DMS 273 treated with DMSO at 0.1 percent for 48 hours (cell line): ENCODE measurements at places on chromosomes 7 and 10.
A peak's percentile ranks its signal among the peaks of the same experiment; 100 is the strongest.

DNA sequence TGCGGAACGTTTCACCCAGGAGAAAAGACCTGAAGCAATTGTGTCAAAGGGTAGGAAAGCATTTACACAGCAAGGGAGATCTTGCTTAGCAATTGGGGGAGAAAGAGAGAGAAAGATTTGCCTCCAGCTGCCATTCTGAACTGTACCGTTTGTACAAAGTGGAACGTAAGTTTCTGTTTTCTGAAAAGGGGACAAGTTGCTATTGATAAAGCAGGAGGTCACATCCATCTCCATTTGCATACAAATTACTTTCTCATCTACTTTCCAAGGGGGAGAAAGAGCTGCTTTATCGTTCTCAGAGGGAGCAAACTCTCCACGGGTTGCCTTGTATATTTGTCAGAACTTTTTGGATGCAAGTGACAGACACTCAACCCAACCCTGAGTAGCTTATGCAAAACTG, 92.0 kb upstream of the CARD11 start:
- DNase-seq: no peak

DNA sequence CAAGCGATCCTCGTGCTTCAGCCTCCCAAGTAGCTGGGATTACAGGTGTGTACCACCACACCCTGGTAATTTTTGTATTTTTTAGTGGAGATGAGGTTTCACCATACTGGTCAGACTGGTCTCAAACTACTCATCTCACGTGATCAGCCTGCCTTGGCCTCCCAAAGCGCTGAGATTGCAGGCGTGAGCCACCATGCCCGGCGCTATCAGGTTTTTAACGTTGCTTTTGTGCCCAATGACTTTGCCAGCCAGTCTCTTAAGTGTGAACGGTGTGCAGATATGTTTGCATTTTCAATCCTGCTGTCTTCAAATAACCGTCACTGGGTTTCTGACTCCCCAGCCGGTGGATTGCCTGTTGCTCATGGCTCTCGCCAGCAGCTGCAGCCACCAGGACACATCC, 201.8 kb upstream of the PPP2R2D start:
- DNase-seq: no peak

DNA sequence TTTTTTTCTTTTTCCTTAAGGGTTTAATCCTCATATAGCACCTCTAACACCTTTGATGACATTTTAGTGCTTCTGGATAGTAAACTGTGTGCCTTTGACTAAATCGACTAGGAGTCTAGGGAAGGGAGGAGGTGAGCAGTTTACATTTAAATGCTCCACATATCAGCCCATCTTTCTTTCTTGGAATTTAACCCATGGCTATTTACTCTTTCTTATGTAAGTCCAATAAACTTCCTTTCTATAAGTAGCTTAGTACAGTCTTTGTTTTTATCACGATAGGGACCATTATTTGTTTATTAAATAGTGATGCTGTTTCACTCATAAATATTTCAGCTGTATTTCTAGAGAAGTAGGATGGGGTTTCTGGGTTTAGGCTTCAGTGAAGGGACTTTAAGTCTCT, 669.9 kb downstream of the AUTS2 start:
- no peak for DNase-seq

- no peak for DNase-seq
Measured at GRCh38 chr10:97509120-97509680, 10.5 kb downstream of the UBTD1 start.

DNA sequence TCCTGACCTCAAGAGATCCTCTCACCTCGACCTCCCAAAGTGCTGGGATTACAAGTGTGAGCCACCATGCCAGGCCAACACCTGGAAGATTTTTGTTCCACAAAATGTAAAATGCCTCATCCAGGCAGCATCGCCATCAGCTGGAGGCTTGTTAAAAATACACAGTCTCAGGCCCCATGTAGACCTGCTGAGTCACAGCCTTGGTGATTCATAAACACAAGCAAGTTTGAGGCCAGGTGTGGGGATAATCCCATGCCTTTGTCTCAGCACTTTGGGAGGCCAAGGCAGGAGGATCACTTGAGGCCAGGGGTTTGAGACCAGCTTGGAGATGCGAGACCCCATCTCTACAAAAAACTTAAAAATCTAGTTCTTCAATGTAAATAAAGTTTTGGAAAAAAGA, 49.1 kb upstream of the FOXK1 start:
- no peak for DNase-seq

GRCh38 chr10:92142512-92142911, 148.4 kb downstream of the CPEB3 start:
- DNase-seq: no peak

GRCh38 chr10:23345861-23346260, 1.3 kb upstream of the C10orf67 start:
- DNase-seq: no peak

GRCh38 chr7:124918662-124919061, 11.0 kb downstream of the POT1 start:
- no peak for DNase-seq

- DNase-seq: no peak
Measured at GRCh38 chr7:91239171-91239604, 25.0 kb upstream of the FZD1 start.

DNA sequence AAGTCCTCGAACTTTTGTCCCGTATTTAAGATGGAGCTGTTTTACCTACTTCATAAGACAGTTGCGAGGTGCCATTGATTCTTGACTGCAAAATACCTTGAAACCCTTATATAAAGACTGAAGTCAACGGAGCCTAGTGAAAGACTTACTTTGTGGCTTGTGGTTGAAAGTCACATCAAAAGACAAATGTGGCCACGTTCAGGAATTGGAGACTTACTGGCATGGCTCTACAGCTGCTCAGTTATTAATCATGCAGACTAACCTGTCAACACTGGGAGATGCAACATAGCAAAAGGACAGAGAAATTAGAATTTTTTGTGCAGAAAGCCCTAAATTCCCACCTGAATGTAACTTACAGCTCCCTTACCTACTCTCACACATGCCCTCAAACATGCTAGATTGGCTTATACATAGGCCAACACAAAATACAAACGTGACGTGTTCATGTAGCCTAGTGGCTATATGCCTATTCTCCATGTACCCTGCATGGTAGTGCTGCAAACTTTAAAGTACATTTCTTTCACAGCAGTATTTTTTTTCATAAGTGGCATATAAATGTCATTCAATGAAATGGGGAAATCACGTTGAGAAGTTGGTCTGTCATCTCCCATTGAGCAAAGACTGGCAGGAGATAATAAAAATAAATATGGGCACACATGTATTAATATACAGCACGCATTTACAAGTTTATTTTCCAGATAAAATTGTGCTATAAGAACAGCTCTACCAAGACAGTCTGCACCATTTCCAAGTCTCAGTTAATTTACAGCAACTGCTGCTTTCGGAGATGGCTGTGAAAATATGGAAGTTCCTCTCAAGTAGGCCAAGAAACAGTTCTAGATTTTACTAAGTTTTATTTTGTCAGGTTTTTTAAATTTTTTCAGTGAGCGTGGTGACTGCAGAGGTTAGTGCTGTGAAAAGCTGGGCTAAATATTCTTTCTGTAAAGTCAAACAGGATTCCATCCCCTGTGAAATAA, 170.4 kb upstream of the C7orf33 start:
- DNase-seq: no peak

- DNase-seq: no peak
Measured at GRCh38 chr7:95357623-95358022, 33.3 kb upstream of the PON1 start.

DNA sequence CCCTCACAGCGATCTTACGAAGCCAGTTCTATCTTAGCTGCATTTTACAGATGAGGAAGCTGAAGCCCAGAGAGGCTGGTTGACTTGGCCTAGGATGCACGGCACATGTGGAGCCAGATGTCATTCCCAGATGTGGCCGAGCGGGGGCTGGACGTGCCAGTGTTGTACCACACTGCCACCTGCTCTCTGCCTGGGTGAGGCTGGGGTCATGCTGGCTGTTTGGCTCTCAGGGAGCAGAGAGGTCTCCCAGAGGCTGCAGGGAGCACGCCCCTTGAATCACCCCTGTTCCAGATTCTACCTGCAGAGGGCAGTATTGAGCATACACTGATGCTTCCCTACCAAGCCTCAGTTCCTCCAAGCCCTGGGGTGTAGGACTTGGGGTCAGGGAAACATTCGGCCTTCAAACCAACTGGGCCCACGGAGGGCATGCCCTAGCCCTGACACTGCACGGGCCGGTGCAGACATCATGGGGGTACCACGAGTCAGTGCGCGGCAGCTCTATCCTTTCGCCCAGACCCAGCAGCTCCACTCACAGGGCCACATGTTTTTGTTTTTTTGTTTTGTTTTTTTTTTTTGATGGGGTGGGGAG, 3.8 kb upstream of the GTF2IRD1 start:
- DNase-seq: no peak

GRCh38 chr7:50970092-50970491, 187.4 kb upstream of the GRB10 start:
- DNase-seq: no peak

GRCh38 chr10:14618674-14619073, 156.0 kb downstream of the FAM107B start:
- DNase-seq: no peak

DNA sequence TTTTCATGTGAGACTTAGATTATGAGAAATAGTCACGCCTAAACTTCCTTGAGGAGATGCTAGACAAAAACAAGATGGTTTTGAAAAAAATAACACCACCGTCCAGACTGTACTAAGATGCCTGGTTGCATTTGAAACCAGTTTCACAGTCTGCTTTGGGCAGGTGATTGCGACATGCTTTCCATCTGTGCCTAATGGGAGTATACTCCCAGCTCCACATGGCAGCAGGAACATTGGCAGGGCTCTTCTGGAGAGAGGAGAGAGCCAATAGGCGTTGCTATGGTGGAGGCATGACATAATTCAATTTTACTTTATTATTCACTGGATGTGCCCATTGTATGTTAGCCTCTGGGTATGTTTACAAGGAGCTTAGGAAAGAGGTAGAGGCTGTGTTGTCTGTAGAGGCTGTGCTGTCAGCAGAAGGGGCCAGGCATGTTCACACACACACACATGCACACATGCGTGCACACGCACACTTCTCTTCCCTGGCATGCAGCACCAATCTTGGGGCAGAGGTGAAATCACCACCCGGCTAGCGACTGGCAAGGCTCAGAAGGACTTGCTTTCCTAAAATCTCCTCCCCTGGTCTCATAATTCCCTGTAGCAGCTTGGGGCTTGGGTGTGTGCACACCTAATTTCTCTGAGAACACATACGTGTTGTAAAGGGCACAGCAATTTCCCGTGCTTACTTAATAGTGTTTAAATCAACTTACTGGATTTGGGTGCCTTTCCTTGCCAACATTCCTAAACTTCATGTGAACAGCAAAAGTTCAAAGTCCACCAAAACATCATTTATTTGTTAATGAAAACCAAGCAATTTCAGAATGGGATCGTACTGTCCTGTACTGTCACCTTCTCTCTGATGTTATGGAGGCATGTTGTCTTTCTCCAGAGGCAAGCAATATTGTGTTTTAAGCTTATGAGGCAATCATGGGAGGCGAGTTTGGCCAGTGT, 162.1 kb downstream of the TCF7L2 start:
- peak; percentile 54 for DNase-seq

DNA sequence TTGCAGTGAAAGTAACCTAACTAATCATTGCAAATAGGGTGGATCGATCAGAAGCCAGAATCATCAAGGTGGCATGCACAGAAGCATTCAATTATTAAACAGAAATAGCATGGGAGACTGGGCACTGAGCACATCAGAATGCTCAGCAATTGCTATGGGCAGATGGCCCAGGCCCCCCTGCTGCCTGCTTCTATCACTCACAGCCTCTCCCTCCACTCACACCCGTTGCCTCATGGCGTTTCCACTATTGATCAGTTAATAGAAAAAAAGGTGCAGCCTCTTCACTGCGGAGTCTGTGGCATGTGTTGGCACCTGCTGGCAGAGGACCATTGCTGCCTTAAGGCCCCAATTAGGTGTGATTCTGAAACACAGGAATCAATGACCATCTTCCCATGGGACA, 11.2 kb upstream of the HTR5A start:
- peak; percentile 24 for DNase-seq

- no peak for DNase-seq
Measured at GRCh38 chr10:103241262-103242011, 4.2 kb upstream of the RPEL1 start.

DNA sequence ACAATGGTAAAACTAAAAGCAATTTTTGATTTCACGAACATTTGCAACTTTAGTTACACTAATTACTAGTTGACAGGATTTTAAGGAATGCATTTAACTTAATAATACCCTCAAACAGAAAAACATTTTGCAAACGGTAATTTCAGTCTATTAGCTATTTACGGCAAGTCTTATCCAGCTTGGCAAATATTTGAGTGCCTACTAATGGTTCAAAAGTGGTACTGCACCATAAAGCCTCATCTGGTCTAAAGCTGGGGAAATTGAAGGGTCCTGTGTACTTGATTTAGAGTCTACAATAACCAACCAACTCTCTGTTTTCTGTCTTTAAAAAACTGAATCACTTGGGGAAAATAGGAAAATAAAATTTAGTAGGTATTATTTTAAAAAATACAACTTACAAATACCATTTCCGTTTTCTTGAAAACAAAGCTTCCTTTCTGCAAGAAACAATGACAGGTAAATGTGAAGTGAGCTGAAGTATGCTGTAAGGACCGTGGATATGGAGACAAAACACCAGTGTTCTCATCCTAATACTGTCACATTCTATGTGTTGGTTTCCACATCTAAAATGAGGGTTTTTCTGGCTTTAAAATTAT, 142.3 kb downstream of the VPS50 start:
- DNase-seq: peak; percentile 49

GRCh38 chr7:55307123-55307916, 57.8 kb upstream of the LANCL2 start:
- no peak for DNase-seq

DNA sequence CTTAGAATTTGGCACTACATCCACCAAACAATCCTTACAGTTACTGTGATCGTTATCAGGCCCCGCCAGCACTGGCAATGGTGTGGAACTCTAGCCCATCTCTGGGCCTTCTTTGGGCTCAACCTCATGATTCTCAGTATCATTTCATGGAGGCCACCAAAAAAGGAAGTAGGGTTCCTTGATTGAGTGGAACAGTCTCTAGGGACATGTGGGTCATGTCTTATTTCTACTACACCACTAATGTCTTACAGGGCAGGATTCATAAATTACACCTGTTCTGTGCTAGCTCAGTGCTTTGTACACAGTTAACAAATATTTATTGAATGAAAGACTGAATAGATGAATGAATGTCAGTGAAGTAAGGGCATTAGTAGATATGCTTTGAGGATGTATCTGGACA, 53.9 kb downstream of the AP3M1 start:
- no peak for DNase-seq

- DNase-seq: no peak
Measured at GRCh38 chr7:34720289-34720688, 62.3 kb downstream of the NPSR1 start.

DNA sequence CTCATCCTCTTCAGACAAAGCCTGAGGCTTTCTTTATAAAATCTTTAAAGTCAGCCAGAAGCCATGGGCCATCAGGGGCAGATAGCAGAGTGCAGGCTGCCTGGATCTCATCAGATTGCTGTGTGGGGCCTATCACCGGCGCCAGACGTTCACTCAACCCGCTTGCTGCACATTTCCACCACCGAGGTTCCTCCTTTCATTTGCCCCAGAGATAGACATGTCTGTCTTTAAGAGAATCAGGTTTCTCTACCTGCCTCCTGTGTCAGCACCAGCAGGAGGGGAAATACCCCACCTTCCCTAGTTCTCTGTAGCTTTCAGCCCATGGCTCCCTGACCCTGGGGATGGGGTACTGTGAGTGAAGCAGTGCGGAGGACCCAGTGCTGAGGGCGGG, 22.0 kb downstream of the SLC18A2 start:
- no peak for DNase-seq

GRCh38 chr7:28771906-28772622, 186.1 kb downstream of the TRIL start:
- DNase-seq: no peak
